ENCODE measurements at places on chromosomes 3 and 15.

DNA sequence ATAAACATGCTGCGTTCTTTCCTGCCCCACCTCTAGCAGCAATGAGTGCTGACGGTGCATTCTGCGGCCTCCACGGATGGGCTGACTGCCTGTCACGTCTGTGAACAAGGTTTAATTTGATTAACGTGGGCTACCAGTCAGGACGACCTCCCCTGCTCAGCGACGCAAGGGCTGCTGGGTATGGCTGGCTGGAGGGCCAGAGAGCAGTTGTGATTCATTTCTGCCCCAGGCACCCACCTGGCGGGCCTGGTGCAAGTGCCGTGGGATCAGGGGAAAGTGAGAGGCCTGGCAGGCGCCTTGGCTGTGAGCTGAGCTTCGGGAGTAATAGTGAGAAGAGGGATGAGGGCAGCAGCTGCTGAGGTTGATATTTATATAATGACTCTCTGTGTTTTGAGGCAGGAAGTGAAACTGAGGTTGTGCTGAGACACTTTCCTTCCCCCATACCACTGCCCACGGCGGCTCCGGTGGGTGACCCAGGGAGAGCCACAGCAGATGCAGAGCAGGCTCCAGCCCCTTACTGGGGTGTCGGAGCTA, 190.4 kb upstream of the BCL6 start:
- no peak for DNase-seq

DNA sequence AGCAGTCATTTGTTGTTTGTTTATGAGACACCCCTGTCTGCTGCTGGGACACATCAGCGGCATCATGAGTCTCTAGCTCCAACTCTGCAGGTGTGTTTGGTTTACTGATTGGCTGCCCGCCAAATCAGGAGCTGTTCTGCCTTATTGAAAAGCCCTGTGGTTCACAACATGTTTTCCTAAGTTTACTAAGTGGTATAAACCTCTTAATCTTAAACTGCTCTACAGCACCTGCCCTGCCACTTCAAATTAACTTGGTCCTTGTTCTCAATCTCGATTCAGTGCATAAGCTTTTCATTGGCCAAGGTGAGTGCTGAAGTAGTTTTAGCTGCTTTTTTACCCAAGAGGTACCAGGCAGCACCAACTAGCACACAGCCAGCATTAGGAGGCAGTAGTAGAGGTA, 77.8 kb upstream of the WDR72 start:
- no peak for DNase-seq

DNA sequence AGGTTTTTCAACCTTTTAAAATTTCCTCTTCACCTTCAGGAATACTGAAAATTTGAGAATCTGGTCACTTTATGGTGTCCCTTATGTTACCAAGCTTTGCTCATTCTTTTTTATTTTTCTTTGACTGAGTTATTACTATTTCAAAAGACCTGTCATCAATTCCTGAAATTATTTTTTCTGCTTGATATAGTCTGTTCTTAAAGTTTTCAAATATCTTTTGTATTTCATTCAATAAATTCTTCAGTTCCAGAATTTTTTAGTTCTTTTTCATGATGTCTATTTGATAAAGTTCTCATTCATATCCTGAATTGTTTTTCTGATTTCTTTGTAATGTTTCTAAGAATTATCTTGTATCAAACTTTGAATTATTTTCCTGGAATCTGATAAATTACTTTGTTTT, 63.9 kb downstream of the UQCC5 start:
- no peak for DNase-seq

DNA sequence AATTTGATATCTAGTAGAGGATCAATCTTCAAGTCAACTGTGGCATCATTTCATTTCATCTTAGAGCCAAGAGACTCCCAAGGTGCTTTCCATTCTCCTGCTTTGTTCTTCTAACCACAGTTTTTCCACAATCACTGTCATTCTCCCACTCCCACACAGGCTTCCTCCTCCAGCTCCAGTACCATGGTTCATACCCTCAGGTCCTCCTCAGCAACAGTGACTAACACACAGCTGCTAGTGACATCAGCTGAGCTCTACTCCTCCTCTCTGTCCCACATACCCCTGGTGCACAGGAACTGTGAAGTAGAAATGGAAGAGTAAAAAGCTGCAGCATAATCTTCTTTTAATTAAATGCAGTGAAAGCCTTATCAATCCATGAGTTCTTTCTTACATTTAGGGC, 200.2 kb upstream of the DPH6 start:
- no peak for DNase-seq

DNA sequence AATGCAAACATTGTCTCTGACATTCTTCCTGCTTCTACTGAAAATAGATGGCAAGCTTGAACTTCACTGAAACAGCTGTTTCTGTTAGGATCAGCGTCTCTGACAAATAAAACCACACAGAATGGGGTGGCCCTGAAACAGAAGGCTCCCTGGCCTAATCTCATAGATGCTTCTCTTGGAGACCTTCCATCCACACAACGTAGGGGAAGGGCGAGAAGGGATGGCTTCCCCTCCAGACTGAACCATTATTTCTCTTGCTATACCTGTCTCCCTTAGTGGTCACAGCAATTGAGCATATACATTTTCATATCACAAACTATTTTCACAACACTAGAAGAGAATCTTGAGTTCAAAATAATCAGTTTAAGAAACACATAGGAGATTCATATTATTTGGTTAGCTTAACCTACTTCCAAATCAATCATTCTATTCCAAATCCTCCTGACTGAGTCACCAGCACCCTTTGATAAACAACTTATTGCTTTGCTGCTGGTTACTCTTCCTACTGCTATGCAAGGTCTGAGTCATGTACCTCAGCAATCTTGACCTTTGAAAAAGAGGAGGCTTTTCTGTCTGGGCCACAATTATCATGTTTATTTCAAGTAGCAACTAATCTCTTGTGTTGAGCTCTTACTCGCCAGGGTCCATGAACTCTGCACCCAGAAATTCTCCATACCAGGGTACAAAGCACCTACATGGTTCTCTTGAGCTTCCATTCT, 45.5 kb downstream of the CBLB start:
- no peak for DNase-seq

GRCh38 chr15:22949074-22949547, 31.1 kb downstream of the CYFIP1 start:
- DNase-seq: no peak

DNA sequence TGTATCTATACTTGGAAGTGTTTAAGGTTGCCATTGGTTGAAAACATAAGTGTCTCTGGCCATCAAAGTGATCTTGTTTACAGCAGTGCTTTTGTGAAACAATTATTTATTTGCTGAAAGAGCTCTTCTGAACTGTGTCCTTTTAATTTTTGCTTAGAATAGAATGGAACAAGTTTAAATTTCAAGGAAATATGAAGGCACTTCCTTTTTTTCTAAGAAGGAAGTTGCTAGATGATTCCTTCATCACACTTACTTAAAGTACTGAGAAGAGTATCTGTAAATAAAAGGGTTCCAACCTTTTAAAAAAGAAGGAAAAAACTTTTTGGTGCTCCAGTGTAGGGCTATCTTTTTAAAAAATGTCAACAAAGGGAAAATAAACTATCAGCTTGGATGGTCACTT, 19.7 kb downstream of the B3GNT5 start:
- DNase-seq: no peak

GRCh38 chr3:134526319-134526718, 40.5 kb downstream of the CEP63 start:
- no peak for DNase-seq

DNA sequence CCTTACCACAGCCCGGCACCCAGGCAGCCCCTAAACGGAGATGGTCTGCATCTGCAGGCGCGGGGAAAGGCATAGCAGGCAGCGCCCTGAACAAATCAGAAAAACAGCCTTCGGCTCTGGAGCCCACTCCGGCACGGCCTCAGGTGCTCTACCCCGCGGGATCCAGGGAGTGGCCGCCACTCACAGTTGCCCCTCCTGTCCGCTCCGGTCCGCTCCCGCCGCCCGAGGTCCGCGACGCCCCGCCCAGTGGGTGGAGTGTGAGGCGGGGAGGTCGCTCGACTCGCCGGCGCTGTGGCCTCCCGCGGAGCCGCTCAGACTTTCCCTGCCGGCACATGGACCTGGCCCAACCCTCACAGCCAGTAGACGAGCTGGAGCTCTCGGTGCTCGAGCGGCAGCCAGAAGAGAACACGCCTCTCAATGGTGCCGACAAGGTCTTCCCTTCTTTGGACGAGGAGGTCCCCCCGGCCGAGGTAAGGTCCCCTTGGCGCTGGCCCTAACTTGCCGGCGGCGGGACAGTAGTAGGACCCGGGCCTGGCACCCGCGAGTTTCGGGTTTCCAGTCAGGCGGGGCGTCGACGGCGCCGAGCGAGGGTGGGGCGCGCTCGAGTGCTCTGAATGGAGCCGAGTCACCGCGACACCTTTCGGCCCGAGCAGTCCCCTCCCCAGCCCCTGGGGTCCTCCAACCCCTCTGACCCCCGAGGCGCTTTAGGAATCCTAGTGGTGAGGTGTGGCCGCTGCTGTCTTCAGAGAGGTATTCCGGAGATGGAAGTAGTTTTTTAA, at the start of gene C3orf52:
TSS of gene C3orf52 (plus strand) at position 314 of the 779 bp plus-strand sequence. CDS start at position 333, 19 bp downstream.
- DNase-seq: no peak

Data from NCI-H1048 (cell line).